ENCODE measurements at places on chromosomes 7 and 10. TPM values are rescaled to one million over a fixed set of nuclear protein-coding genes. Genes with fewer than 3 reads are reported as not detected.

DNA sequence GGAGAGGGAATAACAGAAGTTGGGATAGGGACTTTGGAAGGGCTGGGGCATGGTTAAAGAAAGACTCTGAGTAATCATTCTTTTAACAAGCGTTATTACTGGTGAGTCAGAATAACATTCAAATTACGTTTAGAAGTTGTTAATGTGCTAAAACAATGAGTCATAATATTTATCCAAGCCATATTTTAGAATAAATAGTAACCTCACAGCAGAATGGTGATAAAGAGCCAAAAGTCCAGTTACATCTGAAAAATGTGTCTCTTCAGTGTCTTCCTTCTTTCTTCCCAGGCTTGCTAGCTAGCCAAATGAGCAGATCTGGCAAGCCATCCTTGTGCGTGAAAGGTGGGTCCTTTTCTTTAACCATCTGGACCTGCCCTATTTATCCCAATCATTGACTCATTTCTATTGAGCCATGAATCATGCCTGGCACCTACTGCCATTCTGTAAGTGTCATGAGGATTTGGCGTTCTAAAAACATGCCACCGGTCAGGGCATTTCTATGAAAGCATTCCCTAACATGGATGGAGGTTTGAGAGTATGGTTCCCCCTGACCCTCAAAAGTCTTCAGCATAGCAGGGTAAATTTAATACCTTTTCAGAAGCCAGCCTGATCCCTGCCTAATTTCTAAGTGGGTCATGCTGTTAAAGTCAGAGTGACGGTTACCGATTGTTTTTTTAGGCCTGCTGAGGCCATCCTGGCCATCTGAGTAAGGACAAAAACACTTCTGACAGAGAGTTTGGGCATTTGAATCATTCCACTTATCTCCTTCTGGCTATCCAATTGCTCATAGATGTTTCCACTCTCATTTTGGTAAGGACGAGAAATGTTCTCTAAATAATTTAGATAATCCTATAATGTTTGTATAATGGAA lies 26.9 kb downstream of the MYPN start:
- peaks cover 7% of the 10 kb centered on the region for H3K36me3 ChIP-seq
- no peaks in the 10 kb centered on the region for H3K27me3 ChIP-seq
- peak overlapping the region; percentile 42 for H3K4me3 ChIP-seq
- DNase-seq = peak; percentile 89
- peak overlapping the region; percentile 99 for H3K27ac ChIP-seq

TEX47 gene
- total RNA-seq = not detected

LIPK gene
- total RNA-seq = not detected

DLX6 gene
- total RNA-seq = 1.1 TPM

COL13A1 gene
- total RNA-seq = 1.8 TPM

Measured in osteoblast (primary cell).